Gastrocnemius medialis (tissue), 4 donors: ENCODE measurements at places on chromosomes 3 and 15. TPM values are rescaled to one million over a fixed set of nuclear protein-coding genes. Genes with fewer than 3 reads are reported as not detected.

The COL6A6 gene
- 0.10 TPM for total RNA-seq

The NPAP1 gene
- not detected for total RNA-seq

The ROPN1 gene
- not detected for total RNA-seq

The DOCK3 gene
- 0.78 TPM for total RNA-seq

The CACNA2D2 gene
- total RNA-seq, result 0.68 TPM

The PLA1A gene
- total RNA-seq, result 2.1 TPM

GRCh38 chr3:123467046-123467445, 18.2 kb upstream of the ADCY5 start:
- no peak for DNase-seq

DNA sequence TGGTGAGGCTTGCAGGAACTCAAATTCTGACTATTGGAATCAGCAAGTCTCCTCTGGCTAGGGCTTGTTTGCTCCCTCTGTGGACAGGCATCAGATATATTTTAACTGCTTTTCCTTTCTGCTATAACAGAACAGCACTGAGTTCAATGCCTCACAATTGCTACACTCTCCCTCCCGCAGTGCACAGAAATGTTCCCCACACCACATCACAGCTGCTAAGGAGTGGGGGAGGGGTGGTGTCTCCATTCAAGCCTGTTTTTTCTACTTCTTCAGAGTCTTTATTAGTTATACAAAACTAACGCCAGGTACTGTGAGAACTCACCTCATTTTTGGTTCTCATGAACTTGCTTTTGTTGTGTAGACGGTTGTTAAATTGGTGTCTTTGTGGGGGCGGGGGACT, 68.5 kb downstream of the BCHE start:
- no peak for DNase-seq

- DNase-seq, result no peak
Observed at GRCh38 chr15:92925454-92925853, 25.3 kb downstream of the CHD2 start.

DNA sequence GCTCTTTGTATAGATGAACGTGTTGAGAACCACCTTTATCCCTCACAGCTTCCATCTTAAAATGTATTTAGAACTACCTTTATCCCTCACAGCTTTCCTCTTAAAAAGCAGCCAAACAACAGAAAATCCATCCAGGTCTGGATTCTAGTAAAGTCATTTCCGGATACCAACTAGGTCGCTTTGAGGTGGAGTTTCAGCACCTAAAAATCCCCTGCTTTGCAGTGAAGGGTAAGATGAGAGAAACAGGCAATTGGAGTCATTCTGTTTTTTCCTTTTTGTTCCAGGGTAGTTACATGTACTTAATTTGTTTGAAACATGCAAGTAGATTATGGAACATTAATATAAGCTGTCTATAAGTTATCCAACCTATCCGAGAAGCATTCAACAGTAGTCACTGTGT, 192.0 kb downstream of the UBE2E2 start:
- DNase-seq, result no peak

GRCh38 chr3:124075753-124076152, 83.8 kb upstream of the ROPN1 start:
- DNase-seq, result no peak

- DNase-seq, result no peak
Observed at GRCh38 chr3:178456621-178457285, 79.5 kb upstream of the KCNMB2 start.

DNA sequence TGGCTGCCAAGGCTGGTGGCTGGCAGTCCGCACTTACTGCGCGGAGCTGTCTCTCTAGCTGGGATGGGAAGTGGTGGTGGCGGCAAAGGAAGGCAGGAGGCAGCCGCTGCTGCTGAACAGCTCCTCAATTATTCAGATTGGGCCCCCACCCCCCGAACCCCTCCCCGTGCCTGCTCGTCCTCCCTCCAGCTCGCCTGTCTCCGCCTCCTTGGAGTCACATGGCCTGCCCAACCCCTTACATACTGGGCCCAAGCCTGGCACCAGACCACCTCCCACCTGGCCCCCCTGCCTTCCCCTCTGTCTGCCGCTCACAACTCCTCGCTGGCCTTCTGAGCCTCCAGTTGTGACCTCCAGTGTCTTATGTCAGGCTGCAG, at the start of gene SLC7A14:
Gene SLC7A14 (minus strand): TSS at position 139 of the 374 bp plus-strand sequence. CDS start 59,139 bp downstream, outside the sequence.
- no peak for DNase-seq

- peak; percentile 89 for DNase-seq
Observed at GRCh38 chr3:42772670-42773408, at the start of gene CCDC13. TSS of gene CCDC13 (minus strand) at chr3:42773253. CDS start at chr3:42758345, 14,908 bp downstream.

DNA sequence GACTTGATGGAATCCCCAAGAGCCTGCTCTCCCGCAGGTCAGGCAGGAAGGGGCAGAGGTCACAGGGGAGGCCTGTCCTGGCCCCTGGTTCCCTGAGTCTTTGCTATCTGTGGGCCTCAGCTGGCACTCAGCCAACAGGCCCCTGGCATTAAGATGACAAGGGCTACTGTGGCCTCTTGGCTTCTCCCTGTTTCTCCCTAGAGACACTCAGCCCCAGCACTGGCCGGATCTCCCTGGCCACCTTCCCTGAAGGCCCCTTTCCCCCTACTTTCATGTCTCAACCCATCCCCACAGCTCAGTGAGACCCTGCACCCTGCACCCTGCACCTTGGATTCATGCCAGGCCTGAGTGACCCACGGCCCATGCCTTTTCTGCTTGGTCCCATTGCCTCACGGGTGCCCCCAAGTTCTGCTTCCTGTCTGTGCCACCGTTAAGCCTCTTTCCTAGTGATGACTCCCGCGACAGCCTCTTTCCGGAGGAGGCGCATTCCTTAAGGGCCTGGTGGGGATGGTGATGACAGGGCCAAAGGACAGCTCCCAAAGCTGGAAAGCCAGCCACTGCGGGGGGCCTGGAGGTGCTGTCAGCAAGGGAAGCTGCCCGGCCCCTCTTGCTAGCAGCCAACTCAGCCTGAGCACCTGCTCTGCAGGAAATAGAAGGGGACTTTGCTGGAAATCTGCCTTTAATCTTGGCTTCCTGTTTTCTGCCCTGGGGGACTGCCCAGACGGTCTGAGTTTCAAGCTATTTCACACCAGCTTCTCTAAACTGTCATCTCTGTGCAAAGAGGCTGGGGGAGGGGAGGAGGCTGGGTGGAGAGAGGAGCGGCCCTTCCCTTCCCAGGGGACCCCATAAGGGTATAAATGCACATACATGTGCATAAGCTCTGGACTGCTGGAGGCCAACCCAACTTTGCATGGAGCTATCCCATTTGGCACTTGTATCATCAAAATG, 4.8 kb upstream of the CSK start:
- DNase-seq, result no peak

DNA sequence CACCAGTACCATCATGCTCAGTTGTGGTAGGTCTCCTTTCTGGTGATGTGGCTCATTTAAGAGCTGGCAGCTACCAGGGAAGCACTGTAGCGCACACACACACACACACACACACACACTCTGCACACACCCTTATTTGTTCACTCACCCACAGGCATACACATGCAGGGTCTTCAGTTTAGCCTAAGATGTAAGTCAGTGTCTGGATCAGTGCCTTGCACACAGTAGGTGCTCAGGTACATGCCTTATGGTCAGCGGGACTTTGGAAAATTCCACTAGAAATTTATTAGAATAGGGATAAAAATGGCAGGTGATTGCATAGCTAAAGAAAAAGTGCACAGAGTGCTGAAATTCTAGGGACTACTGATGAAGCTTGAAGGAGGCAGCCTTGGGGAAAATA, 23.6 kb downstream of the XYLB start:
- DNase-seq, result no peak

DNA sequence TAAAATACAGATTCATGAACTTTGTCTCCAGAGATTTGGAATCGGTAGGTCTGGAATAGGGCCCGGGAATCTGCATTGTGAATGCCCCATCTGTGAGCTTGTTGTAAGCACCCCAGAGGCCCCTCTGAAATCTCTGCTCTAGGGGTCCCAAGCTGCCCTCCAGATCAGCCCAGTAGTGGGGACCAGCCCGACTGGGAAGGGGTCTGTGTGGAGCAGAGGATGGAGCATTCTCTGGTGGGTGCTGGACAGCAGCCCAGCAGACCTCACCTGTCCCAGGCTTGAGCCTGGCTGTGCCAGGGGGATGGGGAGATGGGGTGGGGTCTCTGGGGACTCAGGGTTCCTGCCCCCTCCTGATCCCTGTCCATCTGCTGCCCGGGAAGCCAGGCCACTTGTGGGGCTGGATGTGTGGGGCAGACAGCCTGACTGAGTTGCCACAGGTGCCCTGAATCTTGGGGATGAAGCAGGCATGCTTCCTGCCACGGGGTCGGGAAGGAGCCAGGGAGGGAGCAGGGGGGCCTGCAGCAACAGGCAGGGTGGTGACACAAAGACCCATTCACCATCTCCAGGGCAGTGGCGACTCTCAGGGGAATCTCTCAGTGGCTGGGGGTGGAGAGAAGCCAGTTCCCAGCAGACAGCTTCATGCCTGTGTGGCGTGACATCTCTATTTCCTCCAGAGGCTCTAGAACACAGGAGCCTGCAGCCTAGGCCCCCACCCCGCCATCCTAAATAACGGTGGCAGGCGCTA, 99.3 kb downstream of the WNT7A start:
- DNase-seq, result no peak

- DNase-seq, result no peak
Observed at GRCh38 chr3:157190380-157190872, 30.5 kb upstream of the CCNL1 start.

DNA sequence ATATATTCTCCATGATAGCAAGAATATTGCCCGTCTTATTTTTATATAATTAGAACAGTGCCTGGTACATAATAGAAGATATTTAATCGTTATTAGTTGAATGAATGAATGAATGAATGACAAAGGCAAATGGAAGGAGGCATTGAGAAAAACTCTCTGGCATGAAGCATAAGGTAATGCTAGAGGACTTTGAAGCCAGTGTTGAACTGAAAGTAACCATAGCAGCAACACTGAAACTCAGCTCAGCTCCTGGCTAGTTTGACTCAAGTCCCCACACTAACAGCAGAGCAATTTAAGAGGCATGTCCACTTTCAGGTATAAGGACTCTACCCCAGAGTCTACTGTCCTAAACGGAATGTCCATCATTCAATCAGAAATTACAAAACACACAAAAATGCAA, 227.0 kb downstream of the CPNE4 start:
- DNase-seq, result no peak

DNA sequence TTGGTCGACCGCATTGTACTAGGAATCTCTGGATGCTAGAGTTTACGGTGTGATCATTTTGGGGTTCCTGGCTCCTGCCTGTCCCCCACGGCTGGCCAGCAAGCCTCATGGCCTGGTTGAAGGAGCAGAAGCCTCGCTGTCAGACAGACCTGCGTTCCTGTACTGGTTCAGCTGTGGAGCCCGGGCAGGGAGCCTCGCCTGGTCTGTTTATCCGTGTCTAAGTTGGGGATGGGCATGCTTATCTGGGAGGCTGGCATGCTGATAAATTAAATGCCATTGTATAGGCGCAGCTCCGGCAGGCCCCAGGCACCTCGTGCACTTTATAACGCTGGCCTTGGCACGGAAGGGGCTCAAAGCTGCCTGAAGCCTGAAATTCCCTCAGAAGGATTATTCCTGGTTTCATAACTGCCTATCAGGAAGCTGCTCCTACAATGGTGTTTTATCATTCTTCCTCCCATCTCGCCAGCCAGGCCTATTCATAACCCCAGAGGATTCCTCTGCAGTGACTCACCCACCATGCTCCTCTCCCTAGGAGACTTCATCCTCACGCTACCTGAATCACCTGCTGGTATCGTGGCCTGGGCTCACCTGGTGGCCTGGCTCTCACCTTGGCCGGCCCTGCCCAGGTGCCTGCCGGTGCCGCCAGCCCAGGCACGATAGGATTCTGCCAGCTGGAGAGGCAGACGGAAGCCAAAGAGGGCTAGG, 110.9 kb downstream of the ASB7 start:
- no peak for DNase-seq

GRCh38 chr3:48428572-48429316, 1.1 kb downstream of the PLXNB1 start:
- no peak for DNase-seq

GRCh38 chr15:81313686-81314085, 10.3 kb downstream of the STARD5 start:
- DNase-seq, result no peak

DNA sequence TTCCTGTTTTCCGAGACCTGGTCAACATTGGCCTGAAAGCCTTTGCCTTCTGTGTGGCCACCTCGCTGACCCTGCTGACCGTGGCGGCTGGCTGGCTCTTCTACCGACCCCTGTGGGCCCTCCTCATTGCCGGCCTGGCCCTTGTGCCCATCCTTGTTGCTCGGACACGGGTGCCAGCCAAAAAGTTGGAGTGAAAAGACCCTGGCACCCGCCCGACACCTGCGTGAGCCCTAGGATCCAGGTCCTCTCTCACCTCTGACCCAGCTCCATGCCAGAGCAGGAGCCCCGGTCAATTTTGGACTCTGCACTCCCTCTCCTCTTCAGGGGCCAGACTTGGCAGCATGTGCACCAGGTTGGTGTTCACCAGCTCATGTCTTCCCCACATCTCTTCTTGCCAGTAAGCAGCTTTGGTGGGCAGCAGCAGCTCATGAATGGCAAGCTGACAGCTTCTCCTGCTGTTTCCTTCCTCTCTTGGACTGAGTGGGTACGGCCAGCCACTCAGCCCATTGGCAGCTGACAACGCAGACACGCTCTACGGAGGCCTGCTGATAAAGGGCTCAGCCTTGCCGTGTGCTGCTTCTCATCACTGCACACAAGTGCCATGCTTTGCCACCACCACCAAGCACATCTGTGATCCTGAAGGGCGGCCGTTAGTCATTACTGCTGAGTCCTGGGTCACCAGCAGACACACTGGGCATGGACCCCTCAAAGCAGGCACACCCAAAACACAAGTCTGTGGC, 16.9 kb downstream of the TMEM43 start:
- no peak for DNase-seq

- no peak for DNase-seq
Observed at GRCh38 chr3:196057760-196058331, 24.0 kb downstream of the TFRC start.

GRCh38 chr15:75697523-75697922, 15.1 kb downstream of the CSPG4 start:
- DNase-seq, result no peak

DNA sequence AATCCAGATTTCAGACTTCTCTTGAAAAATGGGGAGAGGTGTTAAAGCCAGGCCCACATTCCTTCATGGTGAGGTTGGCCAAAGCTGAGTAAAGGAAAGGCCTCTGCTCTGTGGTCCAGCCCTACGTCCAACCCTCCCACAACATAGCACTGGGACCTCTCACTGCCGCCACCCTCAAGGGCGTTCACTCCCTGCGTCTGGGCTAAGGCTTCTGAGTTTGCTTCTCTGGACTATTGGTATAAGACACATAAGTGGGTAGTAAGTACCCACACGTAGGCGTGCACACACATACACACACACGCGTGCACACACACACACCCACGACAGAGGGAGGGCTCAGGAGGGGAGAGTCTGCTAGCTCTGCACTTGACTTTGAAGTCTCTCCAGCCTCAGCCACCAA, 80.2 kb upstream of the PXYLP1 start:
- no peak for DNase-seq
